Hypothalamus (tissue), 51 donors: ENCODE measurements at places on chromosomes 16 and 17.

- no peak for DNase-seq
These were observed 22.6 kb upstream of the GOSR1 start for GRCh38 chr17:30454635-30455034.

- no peak for DNase-seq
These were observed 47.6 kb downstream of the CPD start for GRCh38 chr17:30426292-30426691.

GRCh38 chr16:10171221-10171620 lies 11.0 kb downstream of the GRIN2A start:
- no peak for DNase-seq

DNA sequence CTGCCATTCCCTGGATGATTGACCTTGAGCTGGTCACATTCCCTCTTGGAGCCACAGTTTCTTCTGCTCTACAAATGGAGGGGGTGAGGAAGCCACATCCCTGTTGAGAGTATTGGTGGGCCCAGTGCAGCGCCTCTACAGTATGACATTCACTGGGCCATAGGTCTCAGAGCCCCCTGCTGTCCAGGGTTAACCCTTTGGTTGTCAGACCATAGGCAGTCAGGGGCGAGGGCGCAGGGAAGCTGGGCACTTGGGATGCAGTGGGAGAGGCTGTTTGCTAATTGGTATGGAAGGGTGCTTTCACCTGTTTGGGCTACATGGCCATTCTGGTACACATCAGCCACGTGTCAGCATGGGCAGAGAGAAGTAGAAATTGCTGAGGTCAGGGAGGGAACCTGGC lies 27.3 kb upstream of the WFDC1 start:
- DNase-seq = no peak

DNA sequence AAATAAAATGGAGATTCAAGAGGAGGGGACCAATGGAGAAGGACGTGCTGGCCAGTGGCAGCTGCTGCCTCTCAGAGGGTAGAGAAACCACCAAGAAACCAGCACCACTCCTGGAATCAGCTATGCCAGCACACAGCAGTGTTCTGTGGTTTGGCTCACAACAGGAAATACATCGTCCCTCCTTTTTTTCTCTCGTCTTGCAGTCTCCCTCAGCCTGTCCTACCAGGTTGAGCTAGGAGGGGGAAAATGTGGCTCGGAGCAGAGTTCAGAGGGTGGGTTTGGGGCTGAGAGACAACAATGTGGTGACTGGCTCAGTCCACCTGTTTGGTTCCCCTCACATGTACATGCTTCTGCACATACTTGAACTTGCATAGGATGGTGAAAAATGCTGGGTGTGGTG lies 19.9 kb upstream of the SLC16A5 start:
- no peak for DNase-seq

DNA sequence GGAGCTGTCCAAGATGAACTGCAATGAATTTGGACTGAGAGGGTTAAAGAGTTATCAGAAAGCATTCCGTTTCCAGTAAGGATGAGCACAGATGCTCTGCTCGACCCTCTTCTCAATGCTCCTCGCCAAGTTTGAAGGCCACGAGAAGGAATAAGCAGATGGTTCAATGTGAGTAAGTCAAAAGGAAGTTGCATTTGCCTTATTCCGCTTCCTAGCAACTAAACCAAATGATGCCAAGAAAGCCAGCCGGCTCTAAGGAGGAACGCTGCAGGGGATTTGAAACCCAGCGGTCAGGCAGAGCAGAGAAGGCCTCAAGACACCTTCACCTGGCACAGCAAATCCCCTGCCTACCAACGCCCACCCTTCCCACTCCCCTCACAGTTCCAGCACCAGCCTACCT lies 52.1 kb upstream of the CNEP1R1 start:
- DNase-seq = no peak

DNA sequence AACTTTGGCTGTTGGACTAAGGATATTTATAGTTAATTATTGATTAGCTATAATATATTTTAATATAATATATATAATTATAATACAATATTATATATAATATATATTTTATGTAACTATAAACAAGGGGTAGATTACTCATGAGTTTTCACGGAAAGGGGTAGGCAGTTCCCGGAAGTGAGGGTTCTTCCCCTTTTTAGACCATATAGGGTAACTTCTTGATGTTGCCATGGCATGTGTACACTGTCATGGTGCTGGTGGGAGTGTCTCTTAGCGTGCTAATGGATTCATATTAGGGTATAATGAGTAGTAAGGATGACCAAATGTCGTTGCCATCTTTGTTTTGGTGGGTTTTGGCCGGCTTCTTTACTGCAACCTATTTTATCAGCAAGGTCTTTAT lies 315.6 kb downstream of the WWOX start:
- no peak for DNase-seq

- no peak for DNase-seq
These were observed 39.6 kb upstream of the ZKSCAN2 start for GRCh38 chr16:25297151-25297787.

- DNase-seq = no peak
These were observed 11.4 kb upstream of the TNRC6C start for GRCh38 chr17:77946900-77947645.
